Stimulated activated CD8-positive, alpha-beta memory T cell treated with anti-CD3 and anti-CD28 coated beads, Interleukin-15, amount 100 ng/mL, for 24 hours (primary cell): ENCODE measurements at places on chromosomes 4 and X.

- no peak for DNase-seq
Observed at GRCh38 chr4:44425614-44426208, 22.9 kb downstream of the KCTD8 start.

- no peak for DNase-seq
Observed at GRCh38 chr4:71020611-71021010, 27.2 kb downstream of the DCK start.

GRCh38 chrX:830532-830931 is 199.9 kb downstream of the SHOX start:
- no peak for DNase-seq

DNA sequence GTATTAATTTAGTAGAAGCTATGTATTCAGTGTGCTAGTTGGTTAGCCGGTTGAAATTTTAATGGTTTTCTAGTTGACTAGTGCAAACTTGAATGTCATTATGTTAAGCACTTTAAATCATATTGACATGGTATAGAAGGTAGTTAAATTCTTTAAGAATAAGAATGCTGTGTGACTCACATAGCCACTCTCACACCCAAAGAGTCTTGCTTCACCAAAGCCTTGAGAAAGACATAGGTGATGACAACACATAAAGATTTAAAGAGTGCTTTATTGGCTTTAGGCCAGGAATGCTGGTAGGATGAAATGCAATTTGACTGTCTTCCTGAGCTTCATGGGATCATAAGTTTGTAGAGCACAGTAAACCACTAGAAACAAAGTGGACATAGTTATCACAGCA is 85.3 kb downstream of the DCAF8L2 start:
- no peak for DNase-seq

DNA sequence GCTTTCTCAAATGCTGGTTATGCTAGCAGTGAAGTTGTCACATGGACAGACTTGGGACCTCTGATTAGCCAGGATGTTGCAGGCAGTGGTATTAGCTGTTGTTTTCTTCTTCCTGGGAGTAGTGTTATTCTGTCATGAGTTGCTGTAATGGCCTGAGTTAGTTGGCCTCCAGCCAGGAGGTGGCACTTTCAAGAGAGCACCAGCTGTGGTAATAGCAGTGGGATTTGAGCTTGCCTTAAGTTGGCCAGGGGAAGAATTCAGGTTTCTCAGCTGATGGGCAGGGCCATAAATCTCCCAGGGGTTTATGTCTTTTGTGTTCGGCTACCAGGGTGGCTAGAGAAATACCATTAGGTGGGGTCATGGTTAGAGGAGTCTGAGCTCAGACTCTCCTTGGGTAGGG is 132.6 kb downstream of the GLUD2 start:
- DNase-seq = no peak

DNA sequence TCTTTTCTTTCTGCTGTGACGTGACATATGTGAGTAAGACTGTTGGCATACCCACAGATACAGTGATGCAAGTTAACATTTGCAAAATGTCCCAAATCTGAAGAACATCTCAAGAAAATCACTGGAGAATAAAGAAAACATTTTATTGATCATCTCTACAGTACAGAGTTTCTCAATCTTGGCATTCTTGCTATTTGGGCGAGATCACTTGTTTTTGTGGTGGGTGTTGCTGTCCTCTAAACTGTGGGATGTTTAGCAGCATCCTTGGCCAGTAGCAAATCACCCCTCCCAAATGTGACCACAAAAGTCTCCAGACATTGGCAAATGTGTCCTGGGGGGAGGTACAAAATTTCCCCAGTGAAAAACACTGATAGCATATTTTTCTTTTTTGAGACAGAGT is 28.8 kb downstream of the AMELX start:
- no peak for DNase-seq

GRCh38 chr4:17232566-17233253 is 279.2 kb downstream of the QDPR start:
- DNase-seq = no peak

GRCh38 chr4:189090174-189090814 is 850.4 kb upstream of the FRG1 start:
- DNase-seq = no peak

DNA sequence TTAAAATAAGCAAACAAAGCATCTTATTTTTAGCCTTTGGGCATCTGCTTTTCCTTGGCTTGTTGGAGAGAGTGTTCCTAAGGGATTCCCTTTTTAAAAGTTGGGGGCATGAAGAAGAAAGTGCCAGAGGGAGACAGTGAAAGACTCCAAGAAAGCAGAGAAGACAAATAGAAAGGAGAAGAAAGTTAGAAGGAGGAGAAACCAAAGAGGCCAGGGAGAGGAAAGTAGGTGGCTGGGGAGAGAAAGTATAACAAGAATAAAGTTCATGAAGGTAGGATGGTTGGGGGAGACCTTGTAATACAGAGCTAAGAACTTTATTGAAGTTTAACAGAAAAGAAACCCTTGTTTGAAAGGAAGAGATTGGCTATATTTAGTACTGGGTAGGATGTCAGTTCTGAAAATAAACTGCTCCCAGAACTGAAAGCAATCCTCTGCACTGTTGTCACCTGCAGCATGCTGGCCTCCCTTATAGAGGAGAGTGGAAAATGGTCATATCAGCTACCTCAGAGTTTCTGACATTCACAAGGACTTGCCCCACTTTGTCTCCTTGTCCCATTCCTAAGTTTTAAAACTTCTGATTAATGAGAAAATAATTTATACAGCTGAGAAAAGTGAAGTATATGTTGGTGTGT is 125.3 kb upstream of the VAMP7 start:
- no peak for DNase-seq

GRCh38 chr4:37663552-37663951 is 22.6 kb downstream of the RELL1 start:
- DNase-seq = no peak

- no peak for DNase-seq
Observed at GRCh38 chr4:185775792-185776555, 36.0 kb downstream of the SORBS2 start.

DNA sequence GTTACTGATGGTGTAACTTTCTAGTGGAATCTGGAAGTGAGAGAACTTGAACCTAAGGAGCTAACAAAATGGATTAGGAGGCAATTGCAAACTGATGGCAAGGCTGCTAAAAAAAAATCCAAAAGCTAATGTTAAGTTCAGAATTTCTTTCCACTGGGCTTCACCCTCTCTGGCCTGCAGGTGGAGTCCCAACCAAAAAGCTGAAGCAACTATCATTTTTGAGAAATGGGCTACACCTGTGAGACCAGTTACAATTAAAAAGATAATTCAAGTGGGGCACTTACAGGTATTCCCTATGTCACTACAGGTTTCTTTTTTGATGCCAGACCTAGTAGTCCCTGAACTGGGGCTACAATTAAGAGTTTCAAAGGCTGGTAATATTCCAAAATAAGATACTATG is 142.1 kb upstream of the FTHL17 start:
- DNase-seq = no peak

- no peak for DNase-seq
Observed at GRCh38 chrX:7086384-7086783, 61.1 kb upstream of the STS start.

DNA sequence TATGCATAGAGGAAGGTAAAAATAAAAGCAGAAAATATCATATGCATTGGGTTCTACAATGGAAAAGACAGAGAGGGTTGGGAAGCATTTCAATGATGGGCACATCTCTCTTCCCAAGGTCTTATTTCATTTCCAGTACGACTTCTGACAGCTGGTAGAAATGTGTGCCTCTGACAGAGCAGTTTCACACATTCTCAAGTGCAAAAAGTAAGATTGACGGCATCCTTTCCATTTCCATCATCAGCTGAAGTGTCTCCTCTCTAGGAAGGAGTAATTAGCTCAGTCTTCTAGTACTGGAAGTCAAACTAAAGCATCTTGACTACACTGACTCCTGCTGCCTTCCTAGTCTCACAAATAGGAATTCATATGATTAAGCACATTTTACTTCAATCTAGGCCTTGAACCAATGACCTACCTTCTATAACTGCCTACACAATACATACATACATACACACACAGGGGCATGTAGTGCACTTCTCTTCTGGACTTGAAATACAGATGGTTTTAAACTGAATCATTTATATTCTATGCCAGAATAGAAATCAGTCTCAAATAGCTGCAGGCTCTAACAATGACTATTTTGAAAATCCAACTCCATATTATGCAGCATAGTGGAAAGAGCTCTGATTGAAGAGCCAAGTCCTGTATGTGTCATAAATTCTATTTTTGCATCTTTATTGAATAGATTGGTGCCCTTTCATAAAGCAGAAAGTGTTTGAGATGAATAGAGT is 473.4 kb downstream of the INPP4B start:
- DNase-seq = no peak

DNA sequence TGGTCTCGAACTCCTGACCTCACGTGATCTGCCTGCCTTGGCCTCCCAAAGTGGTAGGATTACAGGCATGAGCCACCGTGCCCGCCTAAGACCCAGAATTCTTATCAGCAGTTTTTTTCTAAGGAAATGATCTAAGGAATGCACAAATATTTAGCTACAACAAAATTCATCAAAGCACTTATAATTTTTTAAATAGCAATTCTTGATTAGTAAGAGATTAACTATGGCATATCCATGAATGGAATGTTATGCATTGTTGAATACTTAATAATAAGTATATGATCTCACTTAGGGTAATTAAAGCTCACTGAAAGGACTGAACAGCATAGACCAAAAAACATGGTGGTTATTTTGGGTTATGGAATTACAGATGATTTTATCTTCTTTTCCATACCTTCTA is 18.4 kb downstream of the CENPU start:
- DNase-seq = no peak

DNA sequence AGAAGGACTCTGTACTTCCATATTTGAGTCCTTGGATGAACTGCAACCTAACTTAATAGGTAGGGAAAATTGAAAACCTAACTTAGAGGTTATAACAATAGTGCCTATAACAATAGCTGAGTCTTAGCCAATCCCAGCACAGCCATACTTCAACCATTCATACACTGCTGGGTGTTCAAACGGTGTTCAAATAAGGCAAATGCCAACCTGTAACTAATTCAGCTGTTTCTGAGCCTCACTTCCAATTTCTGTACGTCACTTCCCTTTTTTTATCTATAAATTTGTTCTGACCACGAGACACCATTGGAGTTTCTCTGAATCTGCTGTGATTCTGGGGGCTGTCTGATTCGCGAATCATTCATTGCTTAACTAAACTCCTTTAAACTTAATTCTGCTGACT is 9.6 kb upstream of the GRSF1 start:
- DNase-seq = no peak

DNA sequence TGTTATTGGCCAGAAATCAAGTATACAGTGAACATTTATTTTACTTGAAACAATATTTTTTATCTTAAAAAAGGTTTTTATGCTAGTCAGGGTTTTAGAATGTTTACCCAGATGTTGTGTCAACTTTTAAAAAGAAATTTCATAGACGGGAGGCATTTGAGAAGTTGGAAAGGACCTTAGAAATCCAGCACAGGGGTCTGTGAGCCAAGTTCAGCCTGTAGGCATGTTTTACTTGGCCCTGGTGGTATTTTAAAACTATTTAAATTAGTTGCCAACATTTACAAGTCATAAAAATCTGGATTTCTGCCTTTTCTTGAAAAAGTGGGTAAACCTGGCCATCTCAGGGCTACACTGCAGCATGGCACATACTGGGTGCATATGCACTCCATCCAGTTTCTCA is 25.5 kb upstream of the FHL1 start:
- no peak for DNase-seq

DNA sequence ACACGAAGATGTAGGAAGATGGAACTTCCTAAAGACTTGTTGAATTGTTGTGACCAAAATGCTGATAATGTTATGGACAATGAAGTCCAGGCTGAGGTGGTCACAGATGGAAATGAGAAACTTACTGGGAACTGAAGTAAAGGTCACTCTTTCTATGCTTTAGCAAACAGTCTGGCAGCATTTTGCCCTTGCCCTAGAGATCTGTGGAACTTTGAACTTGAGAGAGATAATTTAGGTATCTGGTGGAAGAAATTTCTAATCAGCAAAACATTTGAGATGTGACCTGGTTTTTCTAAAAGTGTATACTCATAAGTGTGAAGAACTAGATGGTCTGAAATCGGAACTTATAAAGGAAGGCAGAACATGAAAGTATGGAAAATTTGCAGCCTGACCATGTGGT is 1785.9 kb downstream of the PCDH7 start:
- DNase-seq = no peak

DNA sequence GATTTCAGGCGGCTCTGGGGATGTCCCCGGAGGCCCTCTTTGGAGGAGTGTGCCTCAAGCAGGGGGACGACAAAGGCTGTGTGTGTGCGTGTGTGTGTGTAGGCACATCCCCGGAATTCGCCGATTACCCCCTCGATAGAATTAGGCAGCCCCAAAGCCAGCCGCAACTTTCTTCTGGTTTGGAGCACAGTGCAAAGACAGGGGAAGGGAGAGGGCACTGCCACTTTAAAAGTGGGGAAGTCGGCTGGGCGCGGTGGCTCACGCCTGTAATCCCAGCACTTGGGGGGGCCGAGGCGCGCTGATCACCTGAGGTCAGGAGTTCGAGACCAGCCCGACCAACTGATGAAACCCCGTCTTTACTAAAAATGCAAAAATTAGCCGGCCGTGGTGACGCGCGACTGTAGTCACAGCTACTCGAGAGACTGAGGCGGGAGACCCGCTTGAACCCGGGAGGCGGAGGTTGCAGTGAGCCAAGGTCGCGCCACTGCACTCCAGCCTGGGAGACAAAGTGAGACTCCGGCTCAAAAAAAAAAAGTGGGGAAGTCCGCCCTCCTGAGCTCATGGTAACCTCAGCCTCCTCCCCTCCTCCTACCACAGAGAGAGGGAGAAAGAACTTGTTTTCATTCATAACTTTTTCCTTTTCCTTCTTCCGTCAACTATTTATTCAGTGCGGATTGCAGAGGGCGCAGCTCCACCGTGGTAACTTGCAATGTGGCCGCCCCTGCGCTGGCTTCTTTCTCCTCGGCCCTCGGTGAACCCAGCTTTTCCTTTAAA is 2.4 kb downstream of the SPRY1 start:
- no peak for DNase-seq

- no peak for DNase-seq
Observed at GRCh38 chr4:5752376-5753184, 41.6 kb downstream of the EVC start.

DNA sequence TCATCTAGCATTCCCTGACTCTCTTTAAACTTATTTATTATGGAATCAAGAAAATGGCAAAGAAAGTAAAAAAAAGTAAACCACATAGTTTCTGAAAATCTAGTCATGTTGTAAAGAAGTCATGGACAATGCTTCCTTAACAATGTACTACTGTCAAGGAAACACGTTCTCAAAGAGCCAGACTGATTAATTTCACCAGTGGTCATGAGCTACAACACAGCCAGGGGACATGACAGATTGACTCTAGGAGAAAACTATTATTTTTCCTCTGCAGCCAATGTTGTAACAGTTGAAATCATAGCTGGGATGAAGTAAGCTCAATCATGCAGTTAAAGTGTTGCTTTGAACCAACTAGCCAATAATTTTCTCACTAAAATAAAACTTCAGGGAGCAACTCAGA is 109.2 kb downstream of the MAPK10 start:
- DNase-seq = no peak

GRCh38 chrX:68703846-68704245 is 56.4 kb downstream of the STARD8 start:
- DNase-seq = no peak

GRCh38 chr4:86496094-86497080 is 97.7 kb upstream of the PTPN13 start:
- DNase-seq = no peak

- no peak for DNase-seq
Observed at GRCh38 chrX:3529466-3530010, 183.1 kb upstream of the MXRA5 start.

- DNase-seq = no peak
Observed at GRCh38 chr4:11748164-11748872, 319.6 kb upstream of the HS3ST1 start.
